ENCODE measurements at places on chromosomes 1 and 21.
A peak's percentile ranks its signal among the peaks of the same experiment; 100 is the strongest.

- no peak for DNase-seq
Observed at GRCh38 chr1:228356897-228357680, 49.5 kb downstream of the TRIM11 start.

GRCh38 chr1:34781844-34782391, 904 bp downstream of the GJB3 start:
- DNase-seq = no peak

DNA sequence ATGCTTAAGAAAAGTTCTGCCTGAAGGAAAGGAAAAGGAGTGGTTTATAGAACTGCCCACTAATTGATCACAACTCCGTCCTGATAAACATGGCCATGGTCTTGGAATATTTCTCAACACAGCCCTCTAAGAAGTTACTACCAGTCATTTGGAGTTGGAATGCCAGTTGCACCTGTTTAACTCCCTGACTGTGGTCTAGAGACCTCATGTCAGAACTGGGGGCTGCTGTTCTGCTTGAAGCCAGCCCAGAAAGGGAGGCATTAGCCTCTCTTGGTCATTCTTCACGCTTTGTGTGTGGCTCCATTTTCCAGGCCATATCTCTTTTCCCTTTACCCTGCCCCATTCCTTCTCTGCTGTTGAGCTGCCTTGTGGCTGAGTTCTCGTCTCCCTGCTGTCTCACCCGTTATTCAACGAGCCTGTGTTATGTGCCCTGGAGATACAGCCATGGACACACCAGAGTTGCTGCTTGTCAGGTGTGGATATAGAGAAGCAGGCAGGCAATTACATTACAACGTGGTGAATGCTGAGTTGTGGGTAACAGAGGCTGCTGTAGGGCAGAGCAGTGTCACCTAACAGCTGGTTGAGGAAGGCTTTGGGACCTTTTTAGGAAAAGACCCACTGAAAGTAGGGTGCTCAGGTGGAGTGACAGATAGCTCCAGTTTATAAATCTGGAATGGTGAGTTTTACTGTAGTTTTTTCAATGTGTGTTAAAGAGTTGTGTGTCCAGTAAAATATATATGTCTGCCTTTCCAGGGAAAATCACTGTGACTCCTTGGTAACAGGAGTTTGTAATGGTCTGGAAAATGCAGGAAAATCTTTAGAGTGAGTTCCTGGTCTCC, 137.0 kb upstream of the IPO9 start:
- no peak for DNase-seq

GRCh38 chr1:45840704-45841103, 37.3 kb downstream of the MAST2 start:
- DNase-seq = peak; percentile 73

DNA sequence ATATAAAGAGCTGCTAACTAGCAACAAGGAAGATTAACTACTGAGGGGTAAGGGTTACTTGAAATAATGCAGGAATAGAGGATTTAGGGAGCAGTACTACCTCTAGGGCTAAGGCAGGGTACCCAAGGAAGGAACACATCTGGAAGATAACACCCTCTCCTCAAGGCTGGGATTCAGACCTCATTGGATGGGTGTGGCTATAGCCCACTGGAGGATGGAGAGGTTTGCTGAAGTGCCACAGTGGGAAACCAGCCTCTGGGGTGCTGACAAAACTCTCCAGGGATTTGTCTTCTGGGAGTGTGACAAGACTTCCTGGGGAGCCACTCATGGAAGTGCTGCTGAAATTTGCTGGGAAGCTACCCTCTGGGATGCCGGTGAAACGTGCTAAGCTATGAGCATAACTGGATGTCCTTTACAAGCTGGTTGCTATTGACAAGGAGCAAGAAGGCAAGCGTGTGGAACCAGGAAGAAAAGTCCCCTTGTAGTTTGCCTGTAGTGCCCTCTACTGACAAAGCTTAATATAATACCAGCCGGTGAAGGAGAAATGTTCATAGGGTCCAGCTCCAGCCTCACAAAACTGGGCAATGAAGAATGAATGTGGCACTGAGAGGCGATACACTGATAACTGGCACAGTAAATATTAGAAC, 122.8 kb upstream of the USP24 start:
- peak; percentile 29 for DNase-seq

GRCh38 chr1:39713557-39713956, 22.3 kb upstream of the HPCAL4 start:
- no peak for DNase-seq

GRCh38 chr1:44604157-44604955, 69.9 kb downstream of the TMEM53 start:
- peak; percentile 81 for DNase-seq

- no peak for DNase-seq
Observed at GRCh38 chr1:39722495-39722894, 16.2 kb upstream of the PPIE start.

DNA sequence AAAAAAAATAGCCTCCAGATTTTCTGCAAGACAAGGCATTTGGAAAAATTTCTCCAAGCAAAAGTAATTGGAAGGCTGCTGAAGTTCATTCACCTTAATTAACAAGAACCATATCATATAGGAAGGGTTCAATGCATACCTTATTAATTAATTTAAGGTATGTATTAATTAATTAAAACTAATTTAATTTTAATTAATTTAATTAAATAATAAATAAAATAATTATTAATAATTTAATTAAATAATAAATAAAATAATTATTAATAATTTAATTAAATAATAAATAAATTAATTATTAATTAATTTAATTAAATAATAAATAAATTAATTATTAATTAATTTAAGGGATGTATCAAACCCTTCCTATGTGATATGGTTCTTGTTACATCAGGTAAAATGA, 7.9 kb downstream of the OR2L13 start:
- DNase-seq = no peak

DNA sequence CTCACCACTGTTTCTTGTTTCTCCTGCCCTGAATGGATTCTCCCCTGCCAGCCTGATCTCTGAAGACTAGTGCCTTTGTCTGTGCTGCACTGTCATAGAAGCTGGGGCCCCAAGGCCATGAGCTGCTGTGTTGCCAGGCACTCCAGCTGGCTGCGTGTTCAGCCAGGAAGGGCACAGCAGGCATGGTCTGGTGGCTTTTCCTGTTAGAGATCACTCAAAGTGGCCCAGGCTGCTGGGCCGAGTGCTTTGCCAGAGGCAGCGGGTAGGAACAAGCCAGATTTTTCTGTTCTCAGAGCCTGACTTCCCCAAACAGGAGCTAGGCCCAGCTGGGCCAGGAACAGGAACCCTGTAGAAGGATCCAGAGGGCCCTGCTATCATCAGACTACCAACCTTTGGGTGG, 5.2 kb downstream of the ADPRS start:
- no peak for DNase-seq

DNA sequence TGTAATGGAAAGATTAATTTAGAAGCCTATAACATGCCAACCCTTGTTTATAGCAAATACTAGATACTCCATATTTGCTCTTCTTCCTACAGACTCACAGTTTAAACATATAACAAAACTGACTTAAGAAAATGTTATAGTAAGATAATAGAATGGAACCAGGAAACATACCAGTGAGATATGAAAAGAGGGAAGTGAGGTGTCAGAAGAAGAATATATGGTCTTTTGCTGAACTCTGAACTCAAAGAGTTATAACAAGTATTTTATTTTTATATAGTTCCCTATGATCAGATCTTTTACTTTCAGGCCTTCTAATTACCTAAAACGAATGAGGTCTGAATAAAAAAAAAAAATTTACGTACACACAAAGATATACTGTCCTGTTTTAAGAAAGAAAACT, 20.9 kb downstream of the TMED5 start:
- no peak for DNase-seq

- DNase-seq = peak; percentile 22
Observed at GRCh38 chr1:175628548-175629317, 114.7 kb downstream of the TNR start.

- no peak for DNase-seq
Observed at GRCh38 chr1:193333166-193333565, 146.8 kb upstream of the B3GALT2 start.

GRCh38 chr1:215119719-215120365, 37.3 kb downstream of the KCNK2 start:
- DNase-seq = no peak

GRCh38 chr1:154270833-154271232, 1.6 kb upstream of the HAX1 start:
- no peak for DNase-seq

DNA sequence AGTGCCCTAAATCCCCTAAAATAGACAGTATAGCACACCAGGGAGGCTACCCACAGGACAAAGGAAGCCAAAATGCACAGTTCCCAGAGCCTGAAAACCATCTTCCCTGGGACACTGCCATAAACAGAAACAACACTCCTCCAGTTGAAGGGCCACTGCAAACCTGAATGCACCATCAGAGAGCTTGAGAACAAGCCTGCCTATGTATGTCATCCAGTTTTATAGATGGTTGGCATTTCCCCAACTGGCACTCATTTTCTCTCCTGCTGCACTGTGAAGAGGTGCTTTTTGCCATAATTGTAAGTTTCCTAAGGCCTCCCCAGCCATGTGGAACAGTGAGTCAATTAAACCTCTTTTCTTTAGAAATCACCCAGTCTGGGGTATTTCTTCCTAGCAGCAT, 169.0 kb downstream of the AGBL4 start:
- DNase-seq = no peak

- peak; percentile 34 for DNase-seq
Observed at GRCh38 chr1:20185834-20186782, at the start of the genes PLA2G2C and UBXN10. PLA2G2C (minus strand) TSS chr1:20186518; CDS start chr1:20177363, 9,155 bp downstream. UBXN10 (plus strand) TSS chr1:20186096; CDS start chr1:20190562, 4,466 bp downstream.

- DNase-seq = no peak
Observed at GRCh38 chr1:241311056-241311746, 45.8 kb downstream of the RGS7 start.

- peak; percentile 16 for DNase-seq
Observed at GRCh38 chr1:173202424-173203145, 4.5 kb downstream of the TNFSF4 start.

DNA sequence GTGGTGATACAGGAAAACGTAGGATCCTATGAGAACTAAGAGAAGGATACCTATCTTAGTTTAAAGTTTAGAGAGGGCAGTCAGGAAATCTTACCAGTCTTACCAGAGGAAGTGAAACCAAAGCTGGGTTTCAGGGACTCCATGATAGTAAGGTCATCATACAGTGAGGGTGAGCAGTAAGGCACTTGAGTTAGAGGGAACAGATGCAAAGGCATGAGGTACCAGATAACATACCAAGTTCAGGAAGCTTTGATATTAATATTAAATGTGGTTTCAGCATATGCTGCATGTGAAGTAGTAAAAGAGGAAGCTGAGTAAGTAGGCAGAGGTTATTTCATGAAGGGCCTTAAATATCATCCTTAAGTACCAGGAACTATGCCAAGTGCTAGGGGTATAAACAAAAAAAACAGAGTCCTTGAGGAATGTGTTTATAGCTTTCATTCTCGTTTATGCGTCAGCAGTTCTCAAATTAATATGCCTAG, 16.9 kb downstream of the ATG4C start:
- DNase-seq = no peak

GRCh38 chr1:7989762-7990428, 28.4 kb downstream of the PARK7 start:
- no peak for DNase-seq

DNA sequence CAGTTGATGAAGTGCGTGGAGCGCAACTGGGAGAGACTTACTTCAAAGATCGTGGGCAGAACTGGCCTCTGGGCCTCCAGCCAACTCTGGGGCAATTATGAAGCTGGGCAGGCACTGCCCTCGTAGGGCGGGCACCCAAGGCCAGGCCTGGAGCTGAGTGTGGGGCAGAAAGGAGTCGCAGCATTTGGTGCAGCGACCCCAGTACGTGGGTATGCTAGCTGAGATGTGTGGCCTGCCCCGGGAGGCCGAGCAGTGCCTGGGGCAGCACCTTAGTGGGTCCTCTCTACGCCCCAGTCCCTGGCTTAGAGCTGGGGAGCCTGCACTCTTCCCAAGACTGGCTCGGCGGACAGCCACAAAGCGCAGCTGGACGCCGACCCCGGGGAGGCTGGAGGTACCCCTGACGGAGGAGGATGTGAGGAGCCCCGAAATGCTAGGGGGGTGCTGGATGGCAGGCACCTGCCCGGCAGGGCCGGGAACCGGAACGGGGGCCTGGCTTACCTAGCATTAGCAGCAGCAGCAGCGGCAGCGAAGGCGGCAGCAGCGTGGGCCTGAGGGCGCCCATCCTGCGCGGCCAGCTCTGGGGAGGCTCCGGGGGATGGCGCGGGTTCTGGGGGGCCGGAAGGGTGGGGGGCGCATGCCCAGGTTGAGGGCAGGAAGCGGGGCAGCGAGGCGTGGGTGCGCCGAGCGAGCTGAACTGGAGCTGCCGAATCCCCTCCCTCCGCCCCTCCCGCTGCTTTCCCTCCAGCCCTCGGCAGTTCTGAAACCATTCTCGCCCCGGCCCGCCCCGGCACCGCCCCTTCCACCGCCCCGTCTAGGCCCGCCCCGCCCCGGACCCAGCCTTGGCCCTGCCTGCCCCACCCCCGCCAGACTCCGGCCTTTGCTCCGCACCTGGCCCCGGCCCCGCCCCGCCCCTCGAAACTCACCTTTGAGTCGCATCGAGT, at the start of gene IGSF8:
TSS of gene IGSF8 (minus strand) at position 709 of the 941 bp plus-strand sequence. CDS start at position 562, 147 bp downstream.
- DNase-seq = peak; percentile 91

- no peak for DNase-seq
Observed at GRCh38 chr1:247359559-247359958, 27.9 kb upstream of the ZNF496 start.

- DNase-seq = no peak
Observed at GRCh38 chr21:16108561-16109075, 378.8 kb downstream of the USP25 start.

DNA sequence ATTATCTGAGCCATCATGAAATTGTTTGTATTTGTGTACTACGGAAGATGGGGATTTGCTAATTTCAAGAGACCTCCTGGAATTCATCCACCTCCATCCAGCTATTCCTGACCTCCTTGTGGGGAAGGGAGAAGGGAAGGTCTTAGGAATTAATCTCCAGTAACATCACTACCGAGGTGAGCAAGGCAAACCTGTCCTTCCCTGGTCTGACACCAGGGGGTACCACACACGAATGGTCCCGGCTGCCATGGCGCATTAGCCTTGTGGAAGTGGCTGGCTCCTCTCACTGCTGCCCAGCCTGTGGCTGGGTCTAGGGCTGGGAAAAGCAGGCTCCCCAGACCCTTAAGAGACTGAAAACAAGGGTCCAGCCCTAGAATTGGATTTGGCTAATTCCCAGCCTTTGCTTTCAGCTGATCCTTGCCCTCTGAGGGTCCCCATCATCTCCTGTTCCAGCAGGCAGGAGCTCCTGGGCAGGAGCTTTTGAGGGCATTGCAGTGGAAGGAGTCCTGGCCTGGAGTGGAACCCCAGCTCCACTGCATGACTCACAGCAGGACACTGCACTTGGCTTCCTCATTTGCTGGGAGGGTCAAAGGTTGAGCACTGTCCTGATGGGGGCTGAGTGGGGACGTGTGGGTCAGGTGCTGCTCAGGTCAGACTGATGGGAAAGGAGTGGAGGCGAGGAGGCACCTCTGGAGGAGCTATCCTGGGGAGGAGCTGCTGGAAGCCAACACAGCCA, 34.8 kb downstream of the RIMS3 start:
- peak; percentile 65 for DNase-seq

DNA sequence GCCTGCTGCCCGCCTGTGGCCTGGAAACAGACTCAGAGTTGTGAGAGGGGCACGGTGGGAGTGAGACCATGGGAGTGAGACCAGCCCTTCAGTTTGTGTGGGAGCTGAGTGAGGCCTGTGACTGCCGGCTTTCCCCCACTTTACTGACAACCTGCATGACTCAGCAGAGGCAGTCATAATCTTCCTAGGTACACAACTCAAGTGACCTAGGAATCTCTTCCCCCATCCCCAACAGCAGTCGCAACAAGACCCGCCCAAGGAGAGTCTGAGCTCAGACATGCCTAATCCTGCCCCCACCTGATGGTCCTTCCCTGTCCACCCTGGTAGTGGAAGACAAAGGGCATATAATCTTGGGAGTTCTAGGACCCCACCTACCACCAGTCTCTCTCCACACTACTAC, 44.2 kb downstream of the KLHL20 start:
- no peak for DNase-seq

- DNase-seq = no peak
Observed at GRCh38 chr1:175823406-175823805, 80.0 kb upstream of the TNR start.

Data from NCI-H510A treated with DMSO at 0.1 percent for 48 hours (cell line).